ENCODE measurements at places on chromosomes 6 and 20.

- peak; percentile 49 for DNase-seq
Measured at GRCh38 chr6:41732591-41733359, 2.6 kb downstream of the TFEB start.

DNA sequence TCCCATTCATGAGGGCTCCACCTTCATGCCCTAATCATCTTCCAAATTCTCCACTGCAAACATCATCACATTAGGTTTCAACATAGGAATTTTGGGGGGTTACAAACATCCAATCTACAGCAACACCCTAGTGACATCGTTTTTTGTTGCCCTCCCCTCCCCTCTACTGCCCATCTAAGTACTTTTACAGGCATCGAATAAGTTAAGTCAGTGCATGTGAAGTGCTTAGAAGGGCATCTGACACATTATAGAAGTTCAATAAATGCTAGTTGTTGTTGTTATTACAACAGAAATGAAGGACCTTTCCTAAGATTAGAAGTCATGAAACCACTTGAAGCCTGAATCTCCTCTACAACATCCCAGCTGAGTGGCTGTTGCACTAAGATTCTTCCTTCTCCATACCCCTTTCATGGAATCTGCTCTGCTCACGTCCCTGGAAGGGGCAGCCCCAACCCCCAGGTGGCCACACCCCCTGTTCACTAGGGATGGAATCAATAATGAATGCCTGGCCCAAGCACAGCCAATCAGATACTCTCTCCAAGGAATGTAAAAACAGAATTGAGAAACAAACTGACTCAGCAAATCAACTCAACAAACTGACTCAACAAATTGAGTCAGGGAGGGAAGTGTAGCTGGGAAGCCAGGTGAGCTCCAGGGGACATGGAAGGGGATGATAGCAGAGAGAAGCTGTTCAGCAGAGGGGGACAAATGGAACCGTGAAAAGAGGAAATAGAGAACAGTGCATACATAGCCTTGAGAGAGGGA is 3.9 kb upstream of the LRP11 start:
- no peak for DNase-seq

- no peak for DNase-seq
Measured at GRCh38 chr6:122302067-122302466, 97.4 kb upstream of the HSF2 start.

GRCh38 chr20:46256293-46256692 is 52.0 kb downstream of the CDH22 start:
- no peak for DNase-seq

- DNase-seq = no peak
Measured at GRCh38 chr6:9862603-9863167, 552.2 kb downstream of the TFAP2A start.

GRCh38 chr20:62406635-62407176 is 379 bp downstream of the CABLES2 start:
- no peak for DNase-seq

All from activated CD8-positive, alpha-beta memory T cell treated with anti-CD3 and anti-CD28 coated beads for 4 hours (primary cell).